Renal cortex interstitium (tissue), 15 donors: ENCODE measurements at places on chromosomes 5 and 9. TPM values are rescaled to one million over a fixed set of nuclear protein-coding genes. Genes with fewer than 3 reads are reported as not detected.

DNA sequence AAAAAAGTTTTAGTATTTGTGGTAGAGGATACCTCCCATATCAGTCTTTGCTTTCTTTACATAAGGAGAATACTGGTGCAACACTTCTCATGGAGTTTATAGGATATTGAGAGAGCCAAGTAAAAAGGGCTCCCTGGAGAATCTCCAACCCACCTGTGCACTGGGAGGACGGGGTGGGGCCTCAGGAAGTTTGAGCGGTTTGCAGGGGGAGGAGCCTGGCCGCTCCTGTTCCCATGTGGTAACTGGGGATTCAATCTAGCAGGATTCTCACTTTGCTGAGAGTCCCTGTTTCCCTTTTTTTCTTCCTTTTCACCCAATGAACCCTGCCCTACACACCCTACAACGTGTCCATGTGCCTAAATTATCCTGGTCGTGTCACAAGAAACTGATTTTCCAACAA is 82.8 kb downstream of the APTX start:
- DNase-seq: no peak

DNA sequence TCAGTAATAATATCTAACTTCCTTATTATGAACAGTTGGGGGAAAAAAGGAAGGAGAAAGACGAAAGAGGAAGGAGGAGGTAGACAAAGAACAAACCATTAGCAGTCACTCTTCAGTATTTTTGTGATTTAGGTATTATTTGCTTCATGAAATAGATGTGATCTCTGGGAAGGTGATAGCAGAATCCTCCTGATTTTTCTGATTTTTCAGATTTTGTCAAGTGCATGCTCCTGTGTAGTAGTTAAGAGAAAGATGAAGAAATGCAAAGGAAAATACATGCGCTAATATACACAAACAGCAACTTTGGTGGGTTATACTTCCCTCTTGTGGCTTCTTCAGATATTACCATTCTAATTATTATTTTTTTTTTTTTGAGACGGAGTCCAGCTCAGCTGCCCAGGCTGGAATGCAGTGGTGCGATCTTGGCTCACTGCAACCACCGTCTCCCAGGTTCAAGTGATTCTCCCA is 31.6 kb downstream of the LMNB1 start:
- peak; percentile 23 for DNase-seq

DNA sequence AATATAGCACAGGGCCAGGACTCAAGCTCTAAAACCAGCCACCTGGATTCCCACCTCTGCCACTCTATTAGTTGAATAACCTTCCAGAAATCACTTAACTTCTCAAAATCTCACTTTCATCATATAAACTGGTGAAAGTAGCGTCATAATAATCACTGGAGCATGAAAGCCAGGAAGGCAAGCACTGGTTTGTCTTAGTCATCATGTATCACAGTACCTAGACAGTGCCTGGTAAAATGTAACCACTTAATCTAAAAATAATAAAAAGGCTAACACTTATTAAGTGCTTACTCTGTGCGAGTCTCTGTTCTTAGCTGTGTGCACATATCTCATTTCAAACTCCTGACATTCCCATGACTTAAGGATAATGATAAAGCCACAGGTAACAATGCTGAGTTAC is 109.4 kb downstream of the ASTN2 start:
- no peak for DNase-seq

GRCh38 chr5:91206103-91206502 is 177.0 kb downstream of the ARRDC3 start:
- DNase-seq: no peak

GRCh38 chr9:89593727-89594427 is 10.9 kb upstream of the GADD45G start:
- DNase-seq: no peak

DNA sequence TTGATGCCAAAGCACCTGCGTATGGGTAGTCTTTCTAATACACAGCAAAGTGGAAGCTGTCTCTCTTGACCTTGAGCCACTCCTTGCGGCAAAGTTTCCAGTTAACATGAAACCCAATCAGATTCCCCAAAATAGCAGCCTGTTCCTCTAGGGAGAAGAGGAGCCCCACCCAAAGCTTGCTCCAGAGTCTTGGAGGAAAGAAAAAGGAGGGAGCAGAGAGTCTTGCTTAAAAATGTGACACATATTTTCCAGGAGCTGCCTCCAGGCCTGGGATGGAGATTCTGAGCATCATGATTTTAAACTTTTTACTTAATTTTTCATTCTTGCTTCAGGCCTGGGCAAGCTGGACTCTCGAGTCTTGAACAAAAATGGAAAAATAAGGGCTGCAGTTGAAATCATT is 223.5 kb upstream of the TNC start:
- no peak for DNase-seq

- DNase-seq: no peak
Observed at GRCh38 chr5:891837-892393, 686 bp downstream of the BRD9 start.

GRCh38 chr5:140266471-140267200 is 36.3 kb downstream of the PFDN1 start:
- DNase-seq: no peak

DNA sequence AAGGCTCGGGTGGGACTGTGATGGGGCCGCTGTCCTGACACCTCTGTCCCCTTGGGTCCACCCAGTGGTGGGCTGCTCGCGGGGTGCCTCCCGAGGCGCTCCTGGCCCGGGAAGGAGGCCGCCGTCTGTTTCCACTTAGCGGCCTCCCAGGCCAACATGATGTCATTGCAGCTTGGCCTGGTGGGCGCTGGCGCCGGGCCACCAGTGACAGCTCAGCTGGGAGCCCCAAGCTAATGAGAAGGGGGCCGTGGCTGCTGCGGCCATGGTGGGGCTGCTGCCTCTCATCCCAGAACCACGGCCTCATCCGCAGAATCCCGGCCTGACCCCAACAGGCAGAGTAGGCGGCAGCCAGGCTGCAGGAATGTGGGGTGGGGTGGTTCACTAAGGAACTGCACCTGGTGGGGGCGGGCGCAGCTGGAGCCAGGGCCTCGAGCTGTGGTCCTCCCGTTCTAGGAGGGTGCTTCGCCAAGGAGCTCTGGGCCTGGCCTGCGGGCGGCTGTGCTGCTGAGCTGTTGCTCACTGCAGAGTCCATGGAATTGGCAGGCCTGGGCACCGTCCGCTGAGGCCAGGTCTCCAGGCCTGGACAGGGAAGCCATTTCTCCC is 123.5 kb upstream of the COL5A1 start:
- DNase-seq: no peak

GRCh38 chr5:53091289-53091688 is 18.3 kb downstream of the MOCS2 start:
- DNase-seq: no peak

The NXNL2 gene
- 2.0 TPM for polyA plus RNA-seq

The IPPK gene
- polyA plus RNA-seq: 15.5 TPM

The LMAN2 gene
- polyA plus RNA-seq: 140 TPM

The ORM2 gene
- not detected for polyA plus RNA-seq

The SPINK4 gene
- not detected for polyA plus RNA-seq

The SLC22A5 gene
- polyA plus RNA-seq: 50.9 TPM

The ANKRD18B gene
- polyA plus RNA-seq: 1.2 TPM

The GZMA gene
- 0.50 TPM for polyA plus RNA-seq
